Naive thymus-derived CD8-positive, alpha-beta T cell (primary cell): ENCODE measurements at places on chromosomes 3 and 15. TPM values are rescaled to one million over a fixed set of nuclear protein-coding genes. Genes with fewer than 3 reads are reported as not detected.

The PLCH1 gene
- not detected for total RNA-seq

The SLC6A1 gene
- not detected for total RNA-seq

The ARNT2 gene
- total RNA-seq = not detected

The P2RY14 gene
- 0.21 TPM for total RNA-seq

DNA sequence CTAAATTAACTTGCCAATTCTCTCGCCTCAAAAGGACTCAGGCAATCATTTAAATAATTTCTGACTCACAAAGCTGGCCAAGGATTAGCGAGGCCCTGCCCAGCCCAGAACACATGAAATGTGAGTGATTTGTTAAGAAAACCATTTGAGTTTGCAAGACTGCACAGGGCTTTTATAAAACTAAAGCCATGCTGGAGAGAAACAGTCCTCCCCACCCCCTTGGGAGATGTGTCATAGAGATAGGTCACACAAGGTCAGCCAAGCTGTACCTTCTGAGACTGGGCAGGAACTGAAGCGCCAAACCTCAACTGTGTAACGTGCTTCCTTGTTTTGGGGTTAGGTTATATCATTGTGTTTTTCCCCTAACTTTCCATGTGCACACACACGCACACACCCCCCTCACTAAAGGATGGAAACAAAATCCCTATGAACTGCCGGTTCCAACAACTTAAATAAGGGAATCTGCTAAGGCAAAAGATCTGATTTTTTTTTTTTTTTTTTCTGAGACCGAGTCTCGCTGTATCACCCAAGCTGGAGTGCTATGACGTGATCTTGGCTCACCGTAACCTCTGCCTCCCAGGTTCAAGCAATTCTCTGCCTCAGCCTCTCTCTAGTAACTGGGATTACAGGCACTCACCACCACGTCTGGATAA is 8.1 kb downstream of the SPATA12 start:
- no peak for DNase-seq
- H3K27ac ChIP-seq = no peak overlapping the region
- H3K4me1 ChIP-seq = peaks cover 15% of the 10 kb centered on the region
- H3K27me3 ChIP-seq = peaks cover 32% of the 10 kb centered on the region
- no peak overlapping the region for H3K4me3 ChIP-seq
- H3K36me3 ChIP-seq = peaks cover 10% of the 10 kb centered on the region

- H3K27me3 ChIP-seq = no peaks in the 10 kb centered on the region
- H3K4me1 ChIP-seq = peaks cover 12% of the 10 kb centered on the region
- no peak overlapping the region for H3K27ac ChIP-seq
- no peak for DNase-seq
- H3K4me3 ChIP-seq = no peak overlapping the region
Measured at GRCh38 chr15:40413036-40413435, 7.4 kb downstream of the IVD start.

- H3K27me3 ChIP-seq = peaks cover 3% of the 10 kb centered on the region
- H3K4me3 ChIP-seq = no peak overlapping the region
- DNase-seq = peak; percentile 82
- H3K27ac ChIP-seq = peak overlapping the region; percentile 3
Measured at GRCh38 chr15:52735231-52736089, 54.7 kb downstream of the ONECUT1 start.

GRCh38 chr3:130900959-130901358 is 7.1 kb downstream of the ATP2C1 start:
- no peaks in the 10 kb centered on the region for H3K36me3 ChIP-seq
- no peak overlapping the region for H3K4me3 ChIP-seq
- peak overlapping the region; percentile 29 for H3K27ac ChIP-seq
- peaks cover 68% of the 10 kb centered on the region for H3K4me1 ChIP-seq
- no peak for DNase-seq

GRCh38 chr3:31962801-31963205 is 18.3 kb downstream of the OSBPL10 start:
- no peak for DNase-seq
- no peaks in the 10 kb centered on the region for H3K27me3 ChIP-seq
- no peak overlapping the region for H3K4me3 ChIP-seq
- no peaks in the 10 kb centered on the region for H3K36me3 ChIP-seq
- peaks cover 45% of the 10 kb centered on the region for H3K4me1 ChIP-seq

GRCh38 chr3:185087419-185087818 is 65.4 kb downstream of the C3orf70 start:
- H3K27me3 ChIP-seq = peaks cover 5% of the 10 kb centered on the region
- no peak overlapping the region for H3K27ac ChIP-seq
- no peak for DNase-seq
- no peaks in the 10 kb centered on the region for H3K36me3 ChIP-seq
- no peak overlapping the region for H3K4me3 ChIP-seq

DNA sequence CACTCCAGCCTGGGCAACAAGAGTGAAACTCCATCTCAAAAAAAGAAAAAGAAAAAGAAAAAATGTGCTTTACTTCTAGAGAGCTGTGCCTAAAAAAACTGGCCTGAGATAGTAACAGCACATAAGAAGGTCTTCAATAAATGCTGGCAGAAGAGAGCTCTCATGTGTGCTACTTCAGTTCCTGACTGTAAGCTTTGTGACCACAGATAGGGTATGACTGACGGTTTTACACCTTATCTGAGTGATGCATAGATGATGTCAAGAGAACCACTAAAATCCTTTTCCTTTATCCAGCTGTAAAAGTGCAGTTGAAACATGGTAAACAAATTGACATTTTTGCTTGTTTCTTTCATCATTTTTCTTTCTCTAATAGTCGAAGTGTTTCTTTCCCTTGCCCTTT is 127.9 kb downstream of the C3orf70 start:
- H3K27me3 ChIP-seq = no peaks in the 10 kb centered on the region
- peaks cover 67% of the 10 kb centered on the region for H3K36me3 ChIP-seq
- H3K27ac ChIP-seq = no peak overlapping the region

GRCh38 chr3:24550588-24550987 is 55.9 kb upstream of the THRB start:
- H3K4me1 ChIP-seq = no peaks in the 10 kb centered on the region
- no peaks in the 10 kb centered on the region for H3K36me3 ChIP-seq
- no peaks in the 10 kb centered on the region for H3K27me3 ChIP-seq
- no peak for DNase-seq
- H3K27ac ChIP-seq = no peak overlapping the region

DNA sequence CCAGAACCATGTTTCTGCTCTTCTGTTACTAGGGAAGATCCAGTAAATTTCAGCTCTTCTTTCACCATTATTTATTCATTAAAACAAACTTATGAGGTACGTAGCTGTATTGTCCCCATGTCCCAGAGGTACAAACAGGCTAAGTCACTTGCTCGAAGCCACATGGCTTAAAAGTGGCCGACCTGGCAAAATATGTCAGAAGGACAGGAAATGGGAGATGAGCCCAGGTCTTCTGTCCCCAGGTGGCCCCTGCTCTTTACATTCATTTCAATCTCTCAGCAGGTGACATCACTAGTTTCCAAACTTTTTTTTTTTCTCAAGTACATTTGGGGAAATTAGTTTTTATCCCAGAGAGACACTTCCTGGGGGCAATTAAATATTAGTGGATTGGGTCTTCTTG is 34.1 kb upstream of the LPP start:
- no peak overlapping the region for H3K4me3 ChIP-seq
- no peak overlapping the region for H3K27ac ChIP-seq
- H3K36me3 ChIP-seq = no peaks in the 10 kb centered on the region
- DNase-seq = no peak
- no peaks in the 10 kb centered on the region for H3K4me1 ChIP-seq

DNA sequence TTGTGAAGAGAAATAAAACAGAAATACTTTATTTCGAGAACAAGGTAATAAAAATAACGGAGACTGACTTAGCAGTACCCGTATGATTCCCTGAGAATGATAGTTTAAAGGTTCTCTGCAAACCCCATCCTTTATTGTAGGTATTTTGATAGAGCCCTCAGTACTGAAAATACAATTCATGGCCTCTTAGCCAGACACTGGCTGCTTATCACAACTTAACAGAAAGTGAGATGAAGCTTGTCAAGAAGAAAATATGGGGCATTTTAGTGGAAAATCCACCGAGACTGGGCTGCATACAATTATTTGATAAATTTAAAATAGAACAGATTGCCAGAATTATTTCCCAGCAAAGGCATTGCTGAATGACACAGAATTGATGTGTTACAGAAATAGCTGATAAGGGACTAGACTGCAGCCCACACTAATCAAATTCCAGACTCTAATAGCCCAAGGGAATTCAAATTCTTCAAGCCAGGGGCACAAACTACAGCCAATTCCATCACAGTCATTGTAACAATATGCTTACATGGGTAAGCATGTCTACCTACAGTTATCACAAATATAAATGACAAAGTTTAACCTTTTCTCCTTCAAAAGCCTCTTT is 521.9 kb downstream of the PLOD2 start:
- DNase-seq = no peak
- no peaks in the 10 kb centered on the region for H3K36me3 ChIP-seq
- H3K4me1 ChIP-seq = no peaks in the 10 kb centered on the region
- H3K27ac ChIP-seq = no peak overlapping the region

GRCh38 chr15:86988033-86988432 is 908.4 kb downstream of the AGBL1 start:
- peaks cover 22% of the 10 kb centered on the region for H3K27me3 ChIP-seq
- no peaks in the 10 kb centered on the region for H3K4me1 ChIP-seq
- DNase-seq = no peak
- H3K4me3 ChIP-seq = no peak overlapping the region

- no peak overlapping the region for H3K27ac ChIP-seq
- H3K4me1 ChIP-seq = no peaks in the 10 kb centered on the region
- peaks cover 2% of the 10 kb centered on the region for H3K27me3 ChIP-seq
Measured at GRCh38 chr15:78313383-78313782, 14.0 kb upstream of the SKIC8 start.

- H3K27me3 ChIP-seq = no peaks in the 10 kb centered on the region
- H3K27ac ChIP-seq = no peak overlapping the region
- no peaks in the 10 kb centered on the region for H3K4me1 ChIP-seq
- DNase-seq = no peak
Measured at GRCh38 chr15:59274126-59274970, 67.7 kb downstream of the LDHAL6B start.

- H3K4me3 ChIP-seq = no peak overlapping the region
- DNase-seq = no peak
- H3K27ac ChIP-seq = no peak overlapping the region
- H3K27me3 ChIP-seq = no peaks in the 10 kb centered on the region
- peaks cover 8% of the 10 kb centered on the region for H3K4me1 ChIP-seq
- H3K36me3 ChIP-seq = peaks cover 7% of the 10 kb centered on the region
Measured at GRCh38 chr3:47313341-47314055, 30.8 kb downstream of the KLHL18 start.

- no peaks in the 10 kb centered on the region for H3K4me1 ChIP-seq
- H3K27ac ChIP-seq = no peak overlapping the region
- H3K27me3 ChIP-seq = peaks cover under 1% of the 10 kb centered on the region
- no peak for DNase-seq
Measured at GRCh38 chr3:54871867-54872266, 56.0 kb downstream of the LRTM1 start.

DNA sequence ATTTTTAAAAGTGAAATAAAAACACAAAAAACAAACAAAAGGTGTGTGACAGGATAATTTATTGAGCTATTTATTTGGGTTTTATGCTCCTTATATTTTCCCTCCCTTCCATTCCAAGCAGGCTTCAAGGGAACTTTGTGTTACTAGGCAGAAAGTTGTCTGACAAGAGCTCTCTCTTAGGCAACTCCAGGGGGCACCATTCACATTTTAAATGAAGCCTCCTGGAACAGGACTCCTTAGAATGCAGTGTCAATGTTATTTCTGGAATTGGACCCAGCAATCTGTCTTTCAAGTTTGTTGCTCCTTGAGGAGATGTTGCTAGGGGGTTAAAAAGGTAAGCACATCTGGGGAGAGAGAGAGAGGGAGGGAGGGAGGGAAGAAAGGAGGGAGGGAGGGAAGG is 5.4 kb upstream of the RFX7 start:
- no peak overlapping the region for H3K4me3 ChIP-seq
- H3K36me3 ChIP-seq = no peaks in the 10 kb centered on the region

GRCh38 chr15:81021321-81021720 is 20.6 kb downstream of the TLNRD1 start:
- peaks cover 2% of the 10 kb centered on the region for H3K4me1 ChIP-seq
- no peak overlapping the region for H3K4me3 ChIP-seq
- no peaks in the 10 kb centered on the region for H3K27me3 ChIP-seq
- DNase-seq = no peak

DNA sequence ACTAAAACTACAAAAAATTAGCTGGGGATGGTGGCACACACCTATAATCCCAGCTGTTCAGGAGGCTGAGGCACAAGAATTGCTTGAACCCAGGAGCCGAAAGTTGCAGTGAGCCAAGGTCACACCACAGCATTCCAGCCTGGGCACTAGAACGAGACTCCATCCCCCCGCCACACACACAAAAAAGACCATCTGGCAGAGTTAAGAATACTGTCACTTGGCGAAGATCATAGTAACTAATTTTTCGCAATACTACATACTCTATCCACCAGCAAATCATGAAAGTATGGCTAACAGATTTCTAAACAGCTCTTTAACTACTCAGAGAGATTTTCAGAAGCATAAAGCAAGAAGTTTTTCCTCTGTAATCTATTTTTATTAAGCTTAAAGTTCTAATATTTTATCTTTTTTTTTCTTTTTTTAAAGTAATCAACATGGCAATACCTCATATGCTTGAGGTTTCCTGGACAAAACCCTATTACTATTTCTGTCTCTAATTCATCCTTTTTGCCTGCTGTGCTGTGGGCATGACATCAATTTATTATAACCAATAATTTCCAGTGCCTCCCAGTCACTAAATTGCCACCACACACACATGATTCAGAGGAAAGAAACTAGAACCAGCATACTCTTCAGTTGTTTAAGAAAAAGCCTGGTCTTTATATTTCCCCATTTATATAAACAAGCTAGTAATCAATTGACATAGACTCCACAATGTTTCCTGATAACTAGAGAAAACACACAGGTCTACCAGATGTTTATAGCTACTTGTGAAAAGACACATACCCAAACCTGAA is 46.9 kb downstream of the CHSY1 start:
- H3K27me3 ChIP-seq = no peaks in the 10 kb centered on the region
- H3K4me3 ChIP-seq = no peak overlapping the region
- no peak overlapping the region for H3K27ac ChIP-seq
- peaks cover 6% of the 10 kb centered on the region for H3K36me3 ChIP-seq

- no peaks in the 10 kb centered on the region for H3K4me1 ChIP-seq
- H3K27me3 ChIP-seq = peaks cover 2% of the 10 kb centered on the region
- H3K36me3 ChIP-seq = no peaks in the 10 kb centered on the region
Measured at GRCh38 chr3:54780336-54780735, 147.5 kb downstream of the LRTM1 start.

GRCh38 chr3:119346076-119346496 is 51.9 kb downstream of the ARHGAP31 start:
- no peak overlapping the region for H3K27ac ChIP-seq
- no peak for DNase-seq
- H3K4me1 ChIP-seq = peaks cover 7% of the 10 kb centered on the region
- H3K36me3 ChIP-seq = no peaks in the 10 kb centered on the region

GRCh38 chr3:11136830-11137626 is 17.3 kb upstream of the HRH1 start:
- H3K36me3 ChIP-seq = no peaks in the 10 kb centered on the region
- DNase-seq = no peak
- H3K4me1 ChIP-seq = peaks cover 10% of the 10 kb centered on the region
- peaks cover 9% of the 10 kb centered on the region for H3K27me3 ChIP-seq

DNA sequence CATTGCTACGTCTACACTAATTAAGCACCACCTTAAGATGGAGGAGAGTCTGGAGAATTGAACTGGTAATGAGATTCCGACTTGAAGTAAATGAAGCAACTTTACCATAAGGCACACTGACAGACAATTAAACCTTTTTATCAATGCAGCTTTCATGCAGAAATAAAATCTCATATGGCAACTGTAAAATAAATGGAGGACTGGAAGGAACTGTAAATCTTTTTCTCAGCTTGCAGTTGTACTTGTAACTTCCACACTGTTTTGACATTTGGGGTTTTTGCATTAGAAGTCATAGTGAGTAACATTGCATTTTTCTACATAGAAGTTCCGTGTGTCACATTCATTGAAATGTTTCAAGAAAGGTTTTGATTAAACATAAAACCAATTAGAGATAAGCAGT is 705.3 kb downstream of the NLGN1 start:
- no peak overlapping the region for H3K4me3 ChIP-seq
- H3K36me3 ChIP-seq = no peaks in the 10 kb centered on the region
- DNase-seq = no peak
- no peaks in the 10 kb centered on the region for H3K4me1 ChIP-seq
- no peak overlapping the region for H3K27ac ChIP-seq
